ENCODE measurements at places on chromosomes 6 and 20.
A peak's percentile ranks its signal among the peaks of the same experiment; 100 is the strongest.

DNA sequence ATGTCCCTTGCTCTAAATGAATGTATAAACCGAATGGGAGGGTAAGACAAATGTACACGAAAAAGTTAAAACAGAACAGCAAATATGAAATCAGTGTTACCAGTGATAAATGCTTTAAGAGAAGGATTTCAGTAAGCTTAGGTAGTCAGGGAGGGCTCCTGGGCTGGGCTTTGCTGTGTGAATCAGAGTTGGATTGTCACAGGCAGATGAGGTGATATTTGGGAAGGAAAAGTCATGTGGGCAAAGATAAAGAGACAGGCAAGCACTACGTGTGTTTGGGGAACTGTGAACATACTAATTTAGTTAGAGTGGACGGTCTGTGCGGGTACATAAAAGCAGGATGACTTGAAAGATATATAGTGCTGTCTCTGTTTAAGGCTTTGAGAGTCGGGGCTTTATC is 114.8 kb downstream of the CRYBG1 start:
- no peak for DNase-seq

GRCh38 chr20:43911066-43911465 is 3.6 kb upstream of the TOX2 start:
- peak; percentile 33 for DNase-seq

DNA sequence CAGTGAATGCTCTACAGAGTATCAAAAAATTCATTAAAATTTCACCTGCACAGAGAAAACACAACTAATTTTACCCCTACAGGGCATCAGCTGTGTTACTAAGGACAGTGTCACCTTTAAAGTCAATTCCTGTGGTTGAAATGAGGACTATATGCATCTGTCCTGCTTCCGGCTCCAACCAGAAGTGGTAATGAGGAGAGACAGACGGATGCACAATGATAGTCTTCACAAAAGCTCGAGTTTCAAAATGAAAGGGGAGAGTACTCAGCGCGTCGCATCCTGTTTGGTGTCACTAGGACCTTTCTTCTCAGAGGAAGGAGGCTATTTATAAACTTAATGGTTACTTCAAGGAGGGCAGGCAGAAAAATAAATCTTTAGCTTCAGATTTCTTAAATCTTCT is 86.5 kb downstream of the LYRM4 start:
- DNase-seq = peak; percentile 87

DNA sequence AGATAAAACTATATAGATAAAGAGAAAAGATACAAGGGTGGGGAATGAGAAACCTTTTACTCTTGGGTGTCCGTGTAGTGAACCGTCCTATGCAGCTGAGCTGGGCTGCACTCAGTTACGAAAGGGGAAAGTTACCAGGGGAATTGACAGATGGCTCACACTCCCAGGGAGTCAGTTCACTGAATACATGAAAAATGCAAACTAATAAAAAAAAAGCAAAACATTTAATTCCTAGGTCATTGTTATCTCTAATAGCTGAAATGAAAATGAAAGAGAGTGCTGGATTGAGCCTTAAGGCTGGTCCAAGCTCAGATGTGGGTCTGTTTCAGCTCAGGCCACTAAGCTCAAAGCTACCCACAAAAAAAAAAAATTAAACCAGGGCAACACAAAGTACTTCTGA is 138.0 kb downstream of the THBS2 start:
- no peak for DNase-seq

DNA sequence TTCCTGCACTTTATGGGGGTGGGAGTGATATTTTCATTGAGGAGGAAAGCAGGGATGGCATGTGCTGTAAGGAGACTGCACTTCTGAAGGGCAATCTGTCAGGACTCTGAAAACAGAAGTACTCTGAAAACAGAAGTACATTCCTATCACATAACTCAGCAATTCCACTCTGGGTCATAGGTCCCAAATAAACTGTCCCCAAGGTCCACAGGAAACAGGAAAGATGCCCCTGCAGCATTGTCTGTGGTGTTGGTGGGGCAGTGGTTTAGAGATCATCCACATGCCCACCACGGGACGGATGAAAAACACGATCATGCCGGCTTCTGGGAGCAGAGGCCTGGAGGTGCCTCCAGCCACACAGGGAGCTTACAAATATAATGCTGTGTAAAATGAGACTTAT is 150.3 kb downstream of the OTOR start:
- DNase-seq = no peak

- no peak for DNase-seq
Observed at GRCh38 chr6:142152746-142153145, 5.7 kb downstream of the VTA1 start.

- no peak for DNase-seq
Observed at GRCh38 chr20:53639647-53640440, 46.2 kb upstream of the ZNF217 start.

DNA sequence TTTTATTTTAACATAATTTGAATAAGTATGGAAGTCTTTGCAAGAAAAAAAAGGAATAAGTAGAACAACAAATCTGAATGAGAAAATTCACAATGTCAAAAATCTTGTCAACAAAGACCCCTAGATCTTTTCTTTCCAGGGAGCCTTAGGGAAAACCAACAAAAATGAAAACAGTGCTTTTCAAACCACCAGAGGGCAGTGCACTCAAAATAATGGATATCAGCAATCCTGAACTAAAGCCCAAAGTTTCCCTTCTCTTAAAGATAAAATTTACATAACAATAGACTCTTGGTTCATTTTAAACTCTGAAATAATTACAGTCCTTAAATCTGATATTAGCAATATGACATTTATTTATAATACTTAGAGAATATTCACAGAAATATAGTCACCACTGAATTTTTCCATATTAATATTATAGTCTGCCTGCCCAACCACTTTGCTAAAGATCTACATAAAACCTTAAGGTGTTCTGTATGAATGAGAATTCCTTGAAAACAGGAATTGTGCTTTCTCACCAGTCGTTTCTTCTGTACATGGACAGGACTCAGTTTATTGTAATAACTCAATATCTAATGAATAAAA is 105.3 kb upstream of the BMP5 start:
- DNase-seq = peak; percentile 25

DNA sequence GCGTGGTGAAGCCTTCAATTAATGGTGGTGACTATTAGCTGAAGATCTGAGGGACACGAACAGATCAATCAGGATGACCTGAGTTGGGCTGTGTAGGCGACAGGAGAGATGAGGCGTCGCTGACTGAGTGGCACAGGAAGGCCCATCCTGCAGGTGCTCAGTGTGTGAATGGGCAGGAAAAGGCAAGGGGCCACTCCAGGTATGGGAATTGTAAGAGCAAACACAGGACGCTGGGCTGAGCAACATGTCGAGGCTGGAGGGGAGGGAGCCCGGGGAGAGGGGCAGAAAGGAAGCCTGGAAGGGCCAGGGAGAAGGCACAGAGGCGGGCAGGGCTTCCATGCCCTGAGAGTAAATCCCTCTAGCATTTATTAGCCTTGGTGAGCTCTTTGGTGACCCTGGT is 151.0 kb downstream of the VEGFA start:
- DNase-seq = no peak

DNA sequence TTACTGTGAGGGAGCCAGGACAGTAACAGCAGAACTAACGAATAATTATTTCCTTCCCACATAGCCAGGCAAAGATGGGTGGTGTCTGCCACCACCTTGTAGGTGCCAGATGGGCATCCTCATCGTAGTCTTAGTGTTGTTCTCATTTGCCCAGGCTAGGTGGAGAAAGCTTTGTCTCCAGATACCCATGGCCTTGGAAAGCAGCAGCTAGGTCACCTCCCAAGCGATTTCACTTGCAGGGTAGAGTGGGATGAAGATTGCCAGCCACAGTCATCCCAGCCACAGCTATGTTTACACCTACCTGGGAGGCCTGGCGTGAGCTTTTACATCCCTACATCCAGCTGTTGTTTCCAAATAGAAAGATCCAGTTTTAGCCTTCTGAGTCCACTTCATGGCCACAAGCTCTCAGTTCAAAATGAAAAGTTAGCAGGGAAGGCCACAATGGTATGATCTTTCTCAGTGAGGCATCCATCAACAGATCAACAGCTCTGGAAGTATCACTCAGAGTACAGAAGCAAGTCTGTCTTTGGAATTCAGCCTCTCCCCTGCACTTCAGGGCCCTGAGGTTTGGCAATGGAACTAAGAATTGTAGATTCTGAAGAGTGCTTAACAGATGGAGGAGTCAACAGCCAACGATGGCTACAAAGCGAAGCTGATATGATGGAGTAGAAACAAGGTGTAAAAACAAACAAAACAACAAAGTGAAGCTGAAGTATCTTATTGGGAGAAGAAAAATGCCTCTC is 11.0 kb upstream of the SNRPC start:
- no peak for DNase-seq

- no peak for DNase-seq
Observed at GRCh38 chr6:31919624-31920303, 7.8 kb upstream of the C2 start.

GRCh38 chr6:11631539-11631938 is 94.0 kb downstream of the TMEM170B start:
- DNase-seq = no peak

Data from activated CD4-positive, alpha-beta T cell treated with anti-CD3 and anti-CD28 coated beads, Interleukin-2, Interleukin-6, amounts not matched to agents 100 ng/mL and 50 ng/mL, durations not matched to agents 16 hours and 8 hours (primary cell).